ENCODE measurements at places on chromosomes 1 and 21.
A peak's percentile ranks its signal among the peaks of the same experiment; 100 is the strongest.

DNA sequence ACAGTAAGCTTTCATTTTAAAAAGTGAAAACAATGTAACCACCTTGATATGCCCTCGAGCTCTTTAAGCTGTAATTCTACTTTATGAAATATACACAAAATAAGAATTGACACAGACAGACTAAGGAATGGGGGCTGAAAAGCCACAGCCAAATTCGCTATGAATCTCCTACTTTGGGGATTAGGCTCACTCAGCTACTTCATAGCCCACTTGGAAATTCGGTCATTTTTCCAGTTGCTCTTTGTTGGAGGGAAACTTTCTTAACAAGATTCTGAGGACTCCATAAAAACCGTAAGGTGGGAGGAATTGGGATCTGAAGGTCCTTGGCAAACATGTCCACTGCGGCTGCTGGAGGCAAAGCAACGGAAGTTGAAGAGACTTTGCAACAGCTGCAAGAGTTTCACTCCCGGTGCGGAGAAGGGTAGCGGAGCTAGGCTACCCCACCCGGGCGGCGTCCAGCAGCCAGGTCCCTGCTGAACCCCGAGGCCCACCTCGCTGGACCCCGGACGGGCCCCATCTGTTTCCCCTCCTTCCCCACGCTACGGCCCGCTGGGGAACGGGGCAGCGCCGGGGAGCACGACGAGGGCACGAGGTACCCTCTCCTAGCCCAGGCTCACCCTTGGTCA is 634 bp downstream of the MYCBP start:
- no peak for DNase-seq

DNA sequence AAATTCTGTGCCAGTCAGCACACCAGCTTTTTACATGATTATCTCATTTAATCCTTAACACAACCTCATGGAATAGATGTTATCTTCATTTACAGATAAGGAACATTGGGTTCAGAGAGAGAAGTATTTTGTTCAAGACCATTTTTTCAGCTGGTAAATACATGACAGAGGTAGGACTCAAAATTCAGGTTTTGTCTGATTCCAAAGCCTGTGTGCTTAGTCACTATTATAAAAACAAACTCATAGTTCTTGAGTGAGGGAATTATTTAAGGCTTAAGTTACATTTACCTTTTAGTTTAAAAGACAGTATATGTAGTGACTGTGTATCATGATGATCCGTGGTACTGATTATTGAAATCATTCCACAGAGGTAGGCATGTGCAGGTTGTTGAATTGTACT is 125.2 kb downstream of the MAGI3 start:
- no peak for DNase-seq

GRCh38 chr1:79663916-79664315 is 657.4 kb upstream of the ADGRL4 start:
- no peak for DNase-seq

DNA sequence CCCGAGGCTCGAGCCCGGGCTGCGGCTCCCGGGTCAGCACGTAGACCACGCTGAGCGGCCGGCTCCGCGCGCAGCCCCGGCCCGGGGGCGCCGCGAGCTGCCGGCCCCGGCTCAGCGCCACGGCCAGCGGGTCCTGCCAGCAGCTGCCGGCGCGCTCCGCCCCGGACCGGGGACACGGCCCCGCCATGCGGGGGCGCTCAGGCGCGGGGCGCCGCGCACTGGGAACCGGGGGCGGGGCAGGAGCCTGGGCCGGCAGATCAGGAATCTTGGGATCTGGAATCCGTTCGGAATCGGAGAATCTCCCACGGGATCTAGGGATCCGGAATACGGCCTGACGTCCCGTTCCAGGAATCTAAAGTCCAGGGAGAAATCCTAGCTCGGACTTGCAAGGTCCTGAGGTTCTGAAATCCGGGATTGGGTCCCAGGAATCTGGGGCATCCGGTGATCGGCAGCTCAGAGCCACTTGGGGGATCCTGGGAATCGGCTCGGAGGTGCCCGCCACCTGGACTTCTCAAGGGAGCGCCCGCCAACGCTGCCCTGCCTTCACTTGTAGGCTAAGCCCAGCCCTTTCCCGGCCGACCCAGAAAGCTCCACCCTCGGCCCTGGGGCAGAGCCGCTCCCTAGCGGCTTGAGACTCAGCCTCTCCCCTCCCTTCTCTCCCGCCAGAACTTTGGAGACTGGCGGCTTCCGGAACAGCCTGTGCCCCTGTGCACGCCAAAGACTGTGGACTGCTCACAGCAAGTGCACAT is at the start of gene MAP3K6:
Gene MAP3K6, minus strand, starts transcription at position 551 of the 749 bp plus-strand sequence. Its CDS starts 364 bp downstream, at position 187.
- peak; percentile 79 for DNase-seq

DNA sequence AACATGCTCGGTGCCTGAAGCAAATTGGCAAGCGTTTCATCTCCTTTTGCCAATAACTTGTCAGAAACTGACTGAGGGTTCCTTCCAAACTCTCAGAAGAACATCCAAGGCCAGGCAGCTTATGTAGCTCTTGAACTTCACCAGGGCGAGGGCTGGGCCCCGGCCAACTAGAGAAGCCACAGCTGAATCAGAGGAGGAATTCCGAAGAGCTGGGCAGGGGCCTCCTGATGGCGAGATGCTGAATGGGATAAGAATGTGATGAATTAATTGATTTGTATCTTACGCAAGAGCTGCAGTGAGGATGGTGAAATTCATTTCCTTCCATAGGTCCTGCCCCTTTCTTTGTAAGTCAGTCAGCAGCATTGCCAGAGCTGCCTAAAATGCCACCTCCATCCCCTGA is 345.8 kb downstream of the KIF26B start:
- peak; percentile 58 for DNase-seq

DNA sequence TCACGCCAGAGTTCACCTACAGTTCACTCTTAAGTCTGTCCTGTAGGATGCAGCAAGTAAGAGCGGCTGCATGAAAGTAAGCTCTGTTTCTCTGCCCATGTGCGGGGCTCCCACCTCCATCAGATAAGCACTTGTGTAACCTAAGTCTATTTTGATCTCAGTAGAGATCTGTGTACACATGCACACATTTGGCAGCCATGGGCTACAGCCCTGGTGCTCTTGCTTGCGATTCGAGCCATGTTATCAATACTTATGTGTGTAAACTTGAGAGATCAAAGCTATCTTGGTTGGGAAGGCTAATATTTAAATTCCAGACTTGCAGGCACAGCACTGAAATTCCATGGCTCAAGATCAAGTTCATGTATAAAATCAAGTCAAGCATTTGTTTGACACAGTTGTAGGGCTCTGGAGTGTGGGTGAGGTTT is 244.7 kb upstream of the FGGY start:
- DNase-seq, result no peak
